ENCODE measurements at places on chromosomes 5 and 9.
A peak's percentile ranks its signal among the peaks of the same experiment; 100 is the strongest.

DNA sequence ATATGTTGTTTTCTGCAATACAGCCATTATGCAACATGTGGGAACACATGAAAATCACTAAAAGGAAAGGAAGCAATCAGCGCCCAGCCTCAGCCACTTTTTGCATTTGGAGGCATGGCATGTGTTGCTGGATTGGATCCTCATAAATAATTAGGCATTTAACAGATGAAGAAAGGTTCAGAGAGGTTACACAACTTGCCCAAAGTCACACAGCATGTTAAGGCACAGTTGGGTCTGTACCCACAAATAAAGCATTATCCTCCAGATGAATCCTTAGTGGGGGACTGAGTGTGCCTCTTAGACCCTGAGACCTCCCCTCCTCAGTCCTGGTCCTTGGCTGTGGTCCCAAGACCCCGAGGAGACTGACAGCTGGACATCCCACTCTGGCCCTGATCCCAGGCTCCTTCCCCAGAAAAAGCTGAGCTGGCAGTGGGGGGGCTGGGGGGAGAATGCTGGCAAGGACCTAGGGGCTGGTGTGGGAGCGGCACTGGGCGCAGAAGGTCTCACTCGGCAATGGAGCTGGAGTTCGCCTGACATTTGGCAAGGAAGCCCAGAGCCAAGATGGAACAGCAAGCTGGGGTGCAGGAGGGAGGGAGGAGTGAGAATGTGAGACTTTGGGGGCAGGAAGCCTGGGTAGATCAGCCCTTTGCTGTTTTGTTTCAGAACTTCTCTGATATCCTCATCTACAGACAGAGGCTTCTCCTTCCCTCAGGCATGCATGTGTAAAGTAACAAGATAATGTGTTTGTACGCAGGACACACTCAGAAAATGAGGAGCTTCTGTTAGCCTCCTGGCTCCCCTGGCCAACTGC is 6.9 kb upstream of the AKNA start:
- no peak for DNase-seq

DNA sequence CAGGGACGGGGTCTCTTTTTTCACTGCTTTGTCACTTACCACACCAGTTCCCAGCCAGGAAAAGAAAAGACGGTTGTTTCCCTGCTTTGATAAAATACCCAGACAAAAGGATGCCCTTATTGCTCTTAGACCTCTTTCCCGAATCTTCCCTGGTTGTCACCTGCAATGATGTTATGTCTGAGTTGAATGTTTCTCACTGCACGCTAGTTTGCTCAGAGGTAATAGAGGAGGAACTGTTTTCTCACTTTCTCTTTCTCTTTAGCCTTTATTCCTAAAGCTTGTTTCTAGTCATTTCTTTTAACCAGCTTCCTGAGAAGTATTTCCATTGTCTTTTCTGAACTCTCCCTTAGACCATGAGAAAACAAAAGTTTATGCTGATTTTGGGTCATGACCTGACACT is 32.9 kb downstream of the ACER2 start:
- DNase-seq: no peak

DNA sequence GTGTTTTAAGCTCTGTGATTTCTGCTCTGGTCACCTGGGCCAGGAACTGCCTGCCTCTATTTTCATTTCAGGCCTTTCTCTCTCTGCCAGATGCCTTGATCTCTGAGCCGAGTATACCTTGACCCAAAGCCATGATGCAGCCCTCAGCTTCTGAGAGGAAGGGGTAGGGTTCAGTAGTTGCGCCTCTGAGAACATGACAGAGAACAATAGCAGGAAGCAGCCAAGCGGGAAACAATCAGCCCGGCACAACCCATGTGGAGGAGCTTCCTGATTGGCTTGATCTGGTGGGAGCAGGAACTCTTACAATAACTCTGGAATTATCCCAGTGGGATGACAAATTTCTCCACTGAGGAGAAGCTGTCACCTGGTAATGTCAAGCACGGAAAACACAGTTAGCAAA is 127.4 kb downstream of the PALM2AKAP2 start:
- DNase-seq: peak; percentile 66

GRCh38 chr5:57432876-57433275 is 49.7 kb downstream of the ACTBL2 start:
- DNase-seq: peak; percentile 20

- DNase-seq: no peak
These were observed 158.9 kb downstream of the SAXO1 start for GRCh38 chr9:18874069-18874468.

DNA sequence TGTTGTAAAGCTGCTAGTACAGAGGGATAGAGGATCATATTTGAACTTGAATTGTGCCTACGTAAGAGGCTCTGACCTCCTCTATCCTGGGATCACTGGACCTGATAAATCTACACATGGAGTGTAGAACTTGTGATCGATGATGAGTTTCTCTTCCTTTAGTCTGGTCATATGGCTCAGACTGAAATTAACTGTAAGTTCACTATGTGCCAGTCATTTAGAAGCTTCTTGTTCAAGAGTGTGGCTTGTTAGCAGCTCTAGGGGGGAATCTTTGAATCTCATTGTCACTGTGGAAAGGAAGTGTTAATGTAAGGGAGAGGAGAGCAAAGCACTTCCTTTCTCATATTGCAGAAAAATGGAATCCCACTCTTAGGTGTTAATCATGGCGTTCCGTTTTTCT is 12.1 kb downstream of the ZBTB34 start:
- DNase-seq: no peak

DNA sequence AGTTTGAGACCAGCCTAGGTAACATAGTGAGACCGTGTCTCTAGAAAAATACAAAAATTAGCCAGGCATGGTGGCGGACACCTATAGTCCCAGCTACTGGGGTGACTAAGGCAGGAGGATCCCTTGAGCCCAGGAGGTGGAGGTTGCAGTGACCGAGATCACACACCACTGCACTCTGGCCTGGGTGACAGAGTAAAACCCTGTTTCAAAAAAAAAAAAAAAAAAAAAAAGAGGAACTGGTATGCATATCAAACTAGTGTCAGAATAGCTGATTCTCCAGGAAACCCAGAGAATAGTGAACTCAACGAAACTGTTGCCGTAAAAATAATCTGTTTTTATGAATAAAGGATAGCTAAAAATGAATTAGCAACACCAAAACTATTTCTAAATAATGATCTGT is 126.6 kb upstream of the BASP1 start:
- DNase-seq: peak; percentile 54

- DNase-seq: peak; percentile 46
These were observed 439.1 kb downstream of the RAB3C start for GRCh38 chr5:59021837-59022514.

GRCh38 chr5:133499895-133500294 is 112.4 kb downstream of the FSTL4 start:
- DNase-seq: no peak

All from kidney tubule cell (primary cell).